ENCODE measurements at places on chromosomes 13 and 19.

DNA sequence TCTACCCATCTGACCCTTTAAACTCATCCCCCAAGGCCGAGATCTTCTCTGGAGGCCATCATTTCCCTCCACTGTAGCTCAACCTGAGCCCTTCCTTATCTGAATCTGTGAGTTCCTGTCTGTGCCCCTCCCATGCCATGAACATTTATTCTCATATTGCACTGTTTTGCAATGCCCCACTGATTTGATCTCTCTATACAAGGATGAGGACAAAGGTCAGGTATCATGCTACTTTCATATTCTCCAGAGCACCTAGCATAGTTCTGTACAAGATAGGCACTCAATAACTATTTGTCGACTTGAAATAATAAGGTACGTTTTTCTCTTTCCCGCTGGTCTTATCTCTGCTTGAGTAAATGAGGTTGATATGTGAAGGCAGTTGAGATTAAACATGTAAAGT is 135.5 kb downstream of the KLF5 start:
- DNase-seq, result no peak

- no peak for DNase-seq
Measured at GRCh38 chr13:79386125-79386826, 19.8 kb downstream of the RBM26 start.

GRCh38 chr13:44807449-44808034 is 181.7 kb downstream of the NUFIP1 start:
- DNase-seq, result no peak

DNA sequence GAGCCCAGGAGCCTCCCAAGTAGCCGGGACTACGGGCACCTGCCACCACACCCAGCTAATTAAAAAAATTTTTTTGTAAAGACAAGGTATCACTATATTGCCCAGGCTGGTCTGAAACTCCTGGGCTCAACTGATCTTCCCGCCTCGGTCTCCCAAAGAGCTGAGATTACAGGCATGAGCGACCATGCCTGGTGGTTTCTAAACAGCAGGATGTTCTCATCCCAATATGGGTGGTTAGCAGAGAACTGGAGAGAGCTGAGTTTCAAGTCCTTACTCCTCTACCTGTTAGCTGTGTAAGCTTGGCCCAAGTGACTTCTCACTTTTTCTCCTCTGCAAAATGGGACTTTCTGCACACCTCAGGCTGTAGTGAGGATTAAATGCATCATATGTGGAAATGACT is 8.0 kb downstream of the TMEM91 start:
- no peak for DNase-seq

DNA sequence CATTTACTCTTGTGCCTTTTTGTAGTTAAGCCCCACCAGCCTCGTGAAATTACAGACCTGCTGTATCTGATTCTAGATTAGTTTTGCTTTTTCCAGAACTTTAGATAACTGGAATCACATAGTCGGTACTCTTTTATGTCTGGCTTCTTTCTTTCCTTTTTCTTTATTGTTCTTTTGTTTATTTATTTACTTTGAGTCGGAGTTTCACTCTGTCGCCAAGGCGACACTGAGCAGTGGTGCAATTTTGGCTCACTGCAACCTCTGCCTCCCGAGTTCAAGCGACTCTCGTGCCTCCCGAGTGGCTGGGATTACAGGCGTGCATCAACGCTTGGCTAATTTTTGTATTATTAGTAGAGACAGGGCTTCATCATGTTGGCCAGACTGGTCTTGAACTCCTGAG is 6.0 kb upstream of the NCCRP1 start:
- no peak for DNase-seq

- no peak for DNase-seq
Measured at GRCh38 chr13:57675526-57675925, 44.0 kb downstream of the PCDH17 start.

DNA sequence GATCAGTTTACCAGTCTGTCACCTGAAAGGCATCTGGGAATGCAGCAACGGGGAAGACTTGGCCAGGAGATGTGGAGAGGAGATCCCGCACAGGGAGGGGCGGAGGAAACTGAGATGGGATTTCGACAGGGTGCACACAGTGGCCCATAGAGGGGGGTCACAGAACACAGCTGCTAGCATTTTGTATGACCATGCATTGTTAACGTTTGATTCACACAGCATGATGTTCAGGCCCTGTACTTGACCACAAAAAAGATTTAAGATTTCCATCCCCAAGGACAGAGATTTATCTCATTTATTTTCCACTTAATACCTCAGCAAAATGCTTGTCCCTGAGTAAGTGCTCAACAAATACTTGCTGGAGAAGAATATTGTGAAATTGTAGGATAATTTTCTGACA is 63.2 kb downstream of the RAB20 start:
- no peak for DNase-seq

- no peak for DNase-seq
Measured at GRCh38 chr13:33208290-33209220, 77.0 kb downstream of the STARD13 start.

GRCh38 chr13:113657851-113658741 is at the start of gene ATP4B:
Gene ATP4B (minus strand): TSS chr13:113658198. CDS start chr13:113658144, 54 bp downstream.
- DNase-seq, result no peak

DNA sequence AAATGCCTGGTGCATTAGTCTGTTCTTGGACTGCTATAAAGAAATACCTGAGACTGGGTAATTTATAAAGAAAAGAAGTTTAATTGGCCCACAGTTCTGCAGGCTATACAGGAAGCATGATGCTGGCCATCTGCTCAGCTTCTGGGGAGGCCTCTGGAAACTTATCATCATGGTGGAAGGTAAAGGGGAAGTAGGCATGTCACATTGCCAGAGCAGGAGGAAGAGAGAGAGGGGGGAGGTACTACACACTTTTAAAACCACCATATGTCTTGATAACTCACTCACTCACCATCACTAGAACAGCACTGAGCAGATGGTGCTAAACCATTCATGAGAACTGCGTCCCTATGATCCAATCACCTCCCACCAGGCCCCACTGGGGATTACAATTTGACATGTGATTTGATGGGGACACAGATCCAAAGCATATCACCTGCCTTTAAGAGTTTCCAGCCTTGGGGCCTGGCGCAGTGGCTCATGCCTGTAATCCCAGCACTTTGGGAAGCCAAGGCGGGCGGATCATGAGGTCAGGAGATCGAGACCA is 219.0 kb downstream of the KATNAL1 start:
- DNase-seq, result no peak

GRCh38 chr19:14786421-14786851 is 8.1 kb upstream of the ADGRE2 start:
- DNase-seq, result no peak

DNA sequence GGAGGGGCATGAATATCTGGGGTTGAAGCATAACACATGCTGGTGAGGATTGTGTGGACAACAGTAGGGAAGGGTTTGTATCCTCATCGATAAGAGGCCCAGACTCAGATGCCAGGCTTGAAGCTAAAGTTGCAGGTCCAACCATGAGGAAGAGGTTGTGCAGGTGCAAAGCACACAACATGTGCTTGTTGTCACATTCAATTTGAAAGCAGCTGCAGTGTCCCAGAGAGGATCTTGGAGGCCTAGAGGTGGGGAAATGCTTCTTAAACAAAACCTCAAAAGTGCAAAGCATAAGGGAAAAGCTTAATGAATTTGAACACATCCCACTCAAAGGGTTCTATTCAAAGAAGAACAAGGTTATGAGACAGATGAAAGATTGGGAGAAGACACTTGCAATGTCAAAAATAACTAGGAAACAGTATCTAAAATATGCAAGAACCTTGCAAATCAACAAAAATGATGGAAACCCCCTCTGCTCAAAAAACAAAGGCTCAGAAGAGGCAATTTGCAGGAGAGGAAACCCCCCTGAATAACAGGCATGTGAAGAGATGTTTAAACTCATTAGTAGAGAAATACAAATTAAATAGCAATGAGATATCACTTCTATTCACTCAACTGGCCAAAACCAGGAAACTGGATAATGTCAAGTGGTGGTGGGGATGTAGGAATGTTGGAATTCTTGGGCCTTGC is 187.1 kb downstream of the KATNAL1 start:
- DNase-seq, result no peak

DNA sequence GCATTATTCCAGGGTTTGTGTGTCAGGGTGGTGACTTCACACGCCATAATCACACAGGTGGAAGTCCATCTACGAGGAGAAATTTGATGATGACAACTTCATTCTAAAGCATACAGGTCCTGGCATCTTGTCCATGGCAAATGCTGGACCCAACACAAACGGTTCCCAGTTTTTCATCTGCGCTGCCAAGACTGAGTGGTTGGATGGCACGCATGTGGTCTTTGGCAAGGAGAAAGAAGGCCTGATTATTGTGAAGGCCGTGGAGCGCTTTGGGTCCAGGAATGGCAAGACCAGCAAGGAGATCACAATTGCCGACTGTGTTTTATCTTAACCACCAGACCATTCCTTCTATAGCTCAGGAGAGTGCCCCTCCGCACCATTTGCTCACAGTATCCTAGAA is 18.2 kb upstream of the SLC25A30 start:
- DNase-seq, result no peak

- no peak for DNase-seq
Measured at GRCh38 chr19:7734220-7735203, 2.6 kb upstream of the CLEC4G start.

GRCh38 chr19:51807925-51808324 is 13.0 kb downstream of the FPR3 start:
- DNase-seq, result no peak

DNA sequence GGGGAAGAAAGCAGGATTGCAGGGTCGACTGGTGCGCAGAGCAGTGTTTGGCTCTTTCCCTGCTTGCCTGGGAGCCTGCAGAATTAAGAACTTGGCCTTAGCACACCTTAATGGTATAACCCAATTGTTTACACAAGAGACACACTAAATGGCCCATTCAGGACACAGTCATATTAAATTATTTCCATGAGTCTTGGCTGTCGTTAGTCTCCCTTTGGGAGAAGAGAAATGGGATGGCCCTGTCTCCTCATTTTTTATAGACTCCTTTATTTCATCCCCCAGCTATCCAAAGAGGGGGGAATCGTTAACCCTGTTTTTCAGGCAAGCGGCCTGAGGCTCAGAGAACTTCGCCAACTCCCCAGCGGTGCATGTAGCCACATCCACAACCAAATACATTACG is 282.5 kb downstream of the SUCLA2 start:
- DNase-seq, result no peak

DNA sequence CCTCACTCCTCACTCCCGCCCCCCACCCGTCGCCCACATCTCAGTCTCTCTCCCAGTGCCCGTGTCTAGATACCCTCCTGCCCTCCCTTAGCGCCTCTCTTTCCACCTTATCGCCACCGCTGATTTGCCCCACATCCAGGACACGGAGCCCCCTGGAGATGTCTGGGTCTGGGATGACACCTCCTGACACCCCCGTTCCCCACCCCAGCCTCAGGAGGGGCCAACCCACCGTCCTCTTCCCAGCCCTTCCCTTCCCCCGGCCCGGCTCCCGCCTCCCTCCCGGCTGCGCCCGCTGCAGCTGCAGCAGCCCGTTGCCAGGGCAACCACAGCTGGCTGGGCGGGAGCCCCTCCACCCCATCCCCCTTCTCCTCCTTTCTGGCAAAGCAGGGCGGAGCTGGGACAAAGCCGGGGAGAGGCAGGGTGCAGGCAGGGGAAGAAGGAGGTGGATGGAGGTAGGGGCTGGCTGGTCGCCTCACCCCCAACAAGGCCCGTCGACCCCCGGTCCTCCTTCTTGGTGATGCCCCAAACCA is 13.5 kb downstream of the DPF1 start:
- DNase-seq, result no peak

DNA sequence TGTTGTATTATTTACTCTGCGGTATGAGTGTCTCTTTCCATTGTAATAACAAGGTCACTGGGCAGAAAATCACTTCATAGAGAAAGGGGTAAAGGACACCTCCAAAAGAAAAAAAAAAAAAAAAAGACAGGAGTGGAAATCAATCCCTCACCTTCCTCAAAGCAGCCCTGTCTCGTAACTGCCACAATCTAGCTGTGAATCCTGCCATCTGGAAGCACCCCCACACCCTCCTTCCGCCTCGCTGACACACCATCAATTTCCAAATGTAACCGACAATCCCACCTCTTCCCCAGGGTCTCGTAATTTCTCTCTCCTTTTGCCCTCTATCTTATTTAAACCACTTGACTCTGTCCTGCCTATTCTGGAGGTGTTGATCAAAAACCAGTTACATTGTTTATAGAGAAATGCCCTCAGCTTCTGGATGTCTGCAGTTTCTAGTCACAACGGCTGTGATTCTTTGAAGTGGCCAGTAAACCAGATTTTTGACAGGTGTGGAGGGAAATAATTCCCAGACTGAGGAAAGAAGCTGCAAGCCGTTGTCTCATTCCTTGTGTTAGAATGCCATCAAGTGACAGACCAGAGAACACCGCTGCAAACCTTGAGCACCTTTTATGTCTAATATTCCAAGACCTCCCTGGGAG is 9.1 kb upstream of the POP4 start:
- DNase-seq, result no peak

- DNase-seq, result no peak
Measured at GRCh38 chr13:85278851-85279250, 520.4 kb downstream of the SLITRK6 start.

DNA sequence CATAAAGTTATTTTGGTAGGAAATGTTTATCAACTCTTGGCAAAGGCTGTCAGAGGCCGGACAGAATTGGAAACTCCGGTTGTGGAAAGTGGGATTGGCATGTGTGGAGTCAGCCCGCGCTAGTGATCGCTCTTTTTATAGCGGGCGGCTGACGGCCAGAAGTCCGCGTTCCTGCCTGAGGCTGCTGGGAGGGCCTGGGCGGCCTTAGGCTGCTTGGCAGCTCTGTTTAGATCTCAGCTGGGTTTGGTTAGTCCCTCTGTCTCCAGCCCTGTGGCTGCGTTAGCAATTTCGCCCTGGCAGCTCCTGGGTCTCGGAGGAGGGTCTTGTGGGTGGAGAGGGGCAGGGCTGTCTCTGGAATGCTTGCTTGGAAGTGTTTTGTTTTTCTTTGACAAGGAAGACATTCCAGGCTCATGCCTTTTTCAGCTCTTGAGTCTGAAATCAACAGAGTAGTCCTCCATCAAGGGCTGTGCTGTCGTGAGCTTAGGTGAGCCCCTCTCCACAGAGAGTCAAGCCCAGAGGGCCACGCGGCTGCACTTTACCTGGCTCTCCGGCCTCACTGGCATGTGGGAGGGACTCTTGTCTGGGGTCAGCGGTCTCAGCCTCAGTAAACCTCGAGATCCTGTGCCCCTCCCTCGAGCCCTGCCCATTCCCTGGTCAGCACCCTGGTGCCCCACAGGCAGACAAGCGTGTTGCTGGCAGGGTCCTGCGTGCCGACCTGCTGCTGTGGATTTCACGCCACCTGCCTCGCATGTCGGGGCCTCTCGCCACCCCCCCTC is 22.5 kb downstream of the DOT1L start:
- DNase-seq, result no peak

All from stimulated activated CD8-positive, alpha-beta memory T cell treated with anti-CD3 and anti-CD28 coated beads, Interleukin-7, amount 100 ng/mL, for 48 hours (primary cell).